ENCODE measurements at places on chromosomes 11 and 22.
A peak's percentile ranks its signal among the peaks of the same experiment; 100 is the strongest.

- DNase-seq, result no peak
These were observed 26.1 kb upstream of the CHRM4 start for GRCh38 chr11:46417711-46418110.

DNA sequence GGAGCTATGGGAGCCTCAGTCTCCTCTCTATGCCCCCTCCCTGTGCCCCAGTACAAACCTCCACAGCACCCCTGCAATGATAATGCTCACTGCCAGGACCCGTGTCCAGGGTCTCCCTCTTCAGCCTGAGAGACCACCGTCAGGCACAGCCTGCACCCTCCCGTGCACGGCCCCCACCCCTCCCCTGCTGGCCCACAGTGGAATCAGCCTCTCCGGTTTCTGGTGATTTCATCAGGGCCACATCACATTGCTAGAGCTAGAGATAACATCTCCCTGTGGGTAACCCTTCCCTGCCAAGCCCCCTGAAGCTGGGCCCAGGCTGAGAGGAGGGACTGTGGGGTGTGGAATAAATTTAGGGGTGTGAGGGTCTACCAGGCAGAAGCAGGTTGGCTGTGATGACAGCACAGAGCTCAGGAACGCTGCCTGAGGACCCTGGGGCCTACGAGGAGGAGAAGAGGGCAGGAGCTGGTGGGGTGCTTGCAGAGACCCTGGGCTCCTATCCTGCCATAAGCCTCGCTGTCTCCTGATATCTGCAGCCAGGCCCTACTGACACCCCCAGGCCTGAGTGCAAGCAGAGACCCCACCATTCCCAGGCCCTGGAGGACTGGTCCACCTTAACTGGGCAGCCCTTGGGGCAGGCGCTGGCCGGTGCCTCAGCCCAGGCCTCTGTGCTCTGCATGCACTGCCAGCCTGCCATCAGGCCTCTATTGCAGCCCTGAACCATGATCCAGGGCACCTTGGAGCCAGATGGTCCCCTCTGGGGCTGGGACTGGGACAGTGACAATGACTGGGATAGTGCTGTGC, at the start of gene KLHDC7B:
KLHDC7B (plus strand) TSS at position 378 of the 804 bp plus-strand sequence; CDS start at position 723, 345 bp downstream.
- no peak for DNase-seq

GRCh38 chr22:46573781-46574437, 36.5 kb upstream of the CELSR1 start:
- DNase-seq, result no peak

DNA sequence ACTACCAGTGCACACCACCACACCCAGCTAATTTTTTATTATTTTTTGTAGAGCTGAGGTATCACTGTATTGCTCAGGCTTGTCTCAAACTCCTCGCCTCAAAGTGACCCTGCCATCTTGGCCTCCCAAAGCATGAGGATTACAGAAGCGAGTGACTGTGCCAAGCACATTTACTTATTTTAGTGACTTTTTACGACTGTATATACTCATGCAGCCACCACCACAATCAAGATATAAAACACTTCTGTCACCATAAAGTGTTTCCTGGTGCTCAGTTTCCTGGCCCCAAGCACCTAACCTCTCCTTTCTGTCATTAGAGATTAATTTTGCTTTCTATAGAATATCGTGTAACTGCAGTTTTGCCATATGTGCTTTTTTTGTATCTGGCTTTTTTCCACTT, 25.9 kb downstream of the ELP4 start:
- DNase-seq, result no peak

DNA sequence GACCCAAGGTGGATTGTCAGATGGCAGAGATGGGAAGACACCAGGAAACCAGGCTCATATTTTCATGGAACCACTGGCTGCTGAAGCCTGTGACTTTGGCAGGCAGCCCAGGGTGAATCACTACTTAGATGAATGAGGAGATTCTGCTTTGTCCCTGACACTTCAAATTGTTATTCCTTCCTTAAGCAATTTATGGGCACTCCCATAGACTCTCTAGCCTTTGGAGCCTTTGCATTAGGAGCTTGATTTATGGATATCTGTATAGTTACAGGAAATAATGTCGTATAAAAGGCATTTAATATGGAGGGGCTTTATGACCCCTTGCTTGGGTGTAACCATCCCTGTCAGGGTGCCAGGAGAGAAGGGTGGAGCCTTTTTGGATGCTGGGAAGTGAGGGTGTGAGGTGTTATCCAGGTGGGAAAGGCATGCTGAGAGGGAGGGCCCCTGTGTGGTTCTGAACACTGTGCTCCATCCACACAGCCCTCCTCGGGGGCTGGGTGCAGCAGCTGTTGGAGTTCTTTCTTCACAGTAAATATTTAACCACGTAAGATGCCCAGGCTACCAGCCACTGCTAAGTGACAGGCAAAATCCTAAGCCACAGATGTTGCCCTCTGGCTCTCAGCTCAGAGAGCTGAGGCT, 35.3 kb downstream of the IL18 start:
- no peak for DNase-seq

GRCh38 chr11:86630229-86630981, 42.0 kb downstream of the ME3 start:
- no peak for DNase-seq

DNA sequence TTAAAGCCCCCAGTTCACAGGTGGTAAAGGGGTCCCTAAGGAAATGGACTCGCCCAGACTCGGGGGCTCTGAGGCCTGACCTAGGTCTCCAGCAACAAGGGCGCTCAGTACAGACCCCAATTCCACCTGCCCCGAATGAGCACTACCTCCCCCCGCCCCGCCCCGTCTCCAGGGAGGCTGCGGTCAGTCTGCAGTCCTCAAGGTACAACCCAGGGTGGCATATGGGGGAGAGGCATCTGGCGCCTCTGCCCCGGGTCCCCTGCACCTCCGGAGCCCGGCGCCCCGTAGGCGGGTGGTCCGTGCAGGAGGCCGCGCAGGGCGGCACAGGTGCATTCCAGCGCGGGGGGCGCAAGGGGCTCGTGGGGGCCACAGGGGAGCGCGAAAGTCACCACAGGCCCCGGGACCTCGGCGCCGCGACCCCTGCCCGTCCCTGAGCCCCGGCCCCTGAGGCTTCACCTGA, 361 bp downstream of the CTSD start:
- no peak for DNase-seq

- DNase-seq, result no peak
These were observed 51.6 kb upstream of the MYEOV start for GRCh38 chr11:69242266-69242920.

DNA sequence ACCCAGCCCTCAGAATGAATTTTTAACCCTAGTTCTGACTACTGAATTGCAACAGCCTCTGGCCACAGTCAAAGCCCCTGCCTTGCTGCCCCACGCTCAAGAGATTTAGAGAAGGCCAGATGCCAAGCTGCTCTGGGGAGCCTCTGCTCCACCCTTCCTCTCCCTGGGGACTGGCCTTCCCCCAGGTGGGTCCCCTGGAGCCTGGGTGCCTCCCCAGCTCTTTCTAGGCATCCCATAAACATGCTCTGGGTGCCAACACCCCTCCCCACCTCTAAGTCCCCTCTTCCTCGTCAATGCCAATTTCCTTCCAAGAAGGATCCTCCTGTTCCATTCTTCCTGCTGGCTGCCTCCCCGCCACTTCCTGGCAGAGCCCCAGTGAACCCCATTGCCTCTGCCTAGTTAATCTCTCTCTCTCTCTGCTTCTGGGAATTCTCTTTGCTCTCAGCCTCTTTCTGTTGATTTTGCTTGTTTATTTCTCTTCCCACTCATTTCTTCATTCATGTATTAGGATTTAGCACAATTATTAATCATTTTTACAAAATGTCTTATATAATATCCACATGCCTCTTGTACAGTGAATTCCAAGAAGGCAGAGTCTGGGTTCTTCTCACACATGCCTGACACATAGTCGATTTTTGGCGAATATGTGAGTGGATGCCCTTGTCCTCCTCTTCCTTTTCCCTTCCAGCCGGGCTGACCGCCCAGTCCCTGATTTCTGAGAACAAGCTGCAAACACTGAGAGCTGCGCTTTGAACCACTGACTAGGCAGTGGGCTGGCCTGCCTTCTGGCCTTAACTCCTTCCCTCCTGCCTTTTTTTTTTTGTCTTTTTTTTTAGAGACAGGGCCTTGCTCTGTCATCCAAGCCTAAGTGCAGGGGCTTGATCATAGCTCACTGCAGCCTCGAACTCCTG, 17.5 kb downstream of the UQCR10 start:
- DNase-seq, result no peak

DNA sequence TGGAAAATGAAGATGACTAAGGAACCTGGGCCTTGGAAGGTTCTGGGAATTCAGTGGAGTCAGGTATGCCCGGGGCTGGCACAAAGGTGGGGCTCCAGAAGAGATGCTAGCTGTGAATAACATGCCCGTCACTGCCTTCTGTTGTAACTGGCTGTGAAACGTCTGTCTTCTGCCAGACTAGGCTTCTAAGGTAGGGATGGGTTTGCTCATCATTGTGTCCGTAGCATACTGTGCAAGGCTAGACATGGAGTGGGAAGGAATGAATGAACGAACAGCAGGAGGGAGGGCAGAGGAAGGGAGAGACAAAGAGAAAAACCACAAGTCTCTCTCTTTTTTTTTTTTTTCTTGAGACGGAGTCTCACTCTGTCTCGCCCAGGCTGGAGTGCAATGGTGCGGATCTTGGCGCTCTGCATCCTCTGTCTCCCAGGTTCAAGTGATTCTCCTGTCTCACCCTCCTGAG, 327.4 kb downstream of the MN1 start:
- DNase-seq, result no peak

GRCh38 chr11:44016546-44017442, 31.0 kb upstream of the ACCSL start:
- no peak for DNase-seq

DNA sequence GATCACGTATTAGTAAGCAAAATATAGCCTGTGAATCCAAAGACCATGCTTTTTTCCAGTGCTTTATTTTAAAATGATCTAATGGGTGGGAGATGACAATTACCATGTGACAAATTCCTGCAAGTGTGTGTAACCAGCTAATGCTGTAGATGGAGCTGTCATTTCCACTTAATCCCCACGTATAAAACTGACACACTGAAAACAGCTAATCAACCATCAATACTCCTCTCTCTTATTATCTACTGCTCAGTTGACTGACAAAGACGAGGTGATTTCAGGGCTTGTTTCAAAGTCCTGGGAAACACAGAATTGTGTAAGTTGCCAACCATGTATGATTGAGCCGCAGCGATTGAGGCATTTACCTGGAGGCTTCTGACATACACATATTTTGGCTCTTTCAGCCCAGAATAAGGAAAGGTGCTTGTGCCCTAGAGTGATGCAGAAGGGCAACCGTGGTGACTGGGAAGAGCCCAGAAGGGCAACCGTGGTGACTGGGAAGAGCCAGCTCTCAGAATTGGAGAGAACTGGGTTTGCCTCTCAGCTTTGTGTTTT, 9.7 kb downstream of the SLN start:
- no peak for DNase-seq

DNA sequence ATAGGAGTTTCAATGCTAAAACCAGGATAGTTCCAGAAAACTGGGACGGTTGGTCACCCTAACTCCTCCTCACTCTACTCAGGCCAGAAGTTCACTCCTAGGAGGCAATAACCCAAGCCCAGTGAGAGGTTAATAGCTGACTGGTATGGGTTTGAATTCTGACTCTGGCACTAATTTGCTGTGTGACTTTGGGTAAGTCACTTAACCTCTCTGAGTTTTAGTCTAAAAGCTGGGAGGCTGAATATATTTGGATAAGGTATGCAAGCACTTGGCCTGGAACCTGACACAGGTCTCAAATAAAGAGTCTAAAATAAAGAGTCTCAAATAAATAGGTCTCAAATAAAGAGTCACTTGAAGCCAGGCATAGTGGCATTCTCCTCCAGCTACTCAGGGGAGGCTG, 6.2 kb upstream of the SEC14L6 start:
- DNase-seq, result no peak

- DNase-seq, result no peak
These were observed 630 bp downstream of the CASP4 start for GRCh38 chr11:104967534-104968354.

GRCh38 chr11:61039916-61040315, 62.4 kb upstream of the CD5 start:
- no peak for DNase-seq

- DNase-seq, result no peak
These were observed 1376.4 kb downstream of the TBC1D22A start for GRCh38 chr22:48138855-48139254.

- no peak for DNase-seq
These were observed 10.9 kb downstream of the CD5 start for GRCh38 chr11:61113201-61113600.

- no peak for DNase-seq
These were observed 314.4 kb downstream of the AASDHPPT start for GRCh38 chr11:106391771-106392420.

DNA sequence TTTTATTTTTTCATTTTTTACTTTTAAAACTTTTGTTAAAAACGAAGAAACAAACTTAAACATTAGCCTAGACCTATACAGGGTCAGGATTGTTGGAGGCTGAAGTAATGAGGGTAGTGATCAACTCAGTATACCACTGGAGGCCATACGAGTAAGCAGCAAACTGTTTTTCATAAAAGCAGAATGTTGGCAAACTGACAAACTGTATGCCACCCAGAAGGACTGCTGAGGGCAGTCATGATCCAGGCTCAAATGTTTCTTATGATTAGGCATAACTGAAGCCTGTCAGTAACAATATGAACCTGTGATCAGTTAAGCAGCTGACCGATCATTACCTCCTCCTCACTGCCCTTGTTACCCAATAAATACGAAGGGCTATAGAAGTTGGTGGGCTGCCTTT, 10.2 kb upstream of the SC5D start:
- no peak for DNase-seq

DNA sequence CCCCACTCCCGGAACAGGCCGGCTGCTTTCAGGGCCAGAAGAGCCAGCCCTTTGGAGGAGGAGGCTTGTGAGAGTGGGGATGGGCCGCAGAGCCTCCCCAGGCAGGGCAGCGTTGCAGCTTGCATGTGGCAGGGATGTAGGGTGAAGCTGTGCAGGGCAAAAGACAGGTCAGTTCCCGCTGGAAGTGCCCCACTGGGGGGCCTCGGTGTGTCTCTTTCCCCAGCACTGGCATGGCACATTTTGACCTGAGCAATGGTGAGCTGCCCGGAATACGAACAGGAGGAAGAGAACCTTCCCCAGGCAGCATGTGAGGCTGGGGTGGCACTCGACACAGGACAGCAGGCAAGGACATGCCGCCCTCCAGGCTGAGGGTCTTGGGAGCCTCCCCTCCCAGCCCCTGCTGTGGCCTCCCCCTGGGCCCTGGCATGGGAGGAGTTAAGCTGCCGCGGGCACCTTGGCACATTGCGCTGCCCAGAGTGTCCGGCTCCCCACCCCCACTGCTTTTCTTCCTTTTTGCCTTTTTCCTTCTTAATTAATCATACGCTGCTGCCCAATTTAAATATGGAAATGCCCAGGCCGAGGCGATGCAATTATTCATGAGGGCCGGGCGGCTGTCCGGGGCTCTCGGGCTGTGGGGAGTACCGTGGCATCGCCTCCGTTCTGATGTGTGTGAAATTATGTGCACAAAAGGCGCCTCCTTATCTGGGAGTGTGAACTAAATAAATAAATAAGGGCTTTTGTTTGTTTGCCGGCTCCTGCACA, 76.0 kb upstream of the WNT7B start:
- no peak for DNase-seq

- no peak for DNase-seq
These were observed 287.6 kb downstream of the CASP12 start for GRCh38 chr11:104610635-104611034.

- no peak for DNase-seq
These were observed 64.6 kb downstream of the PANX1 start for GRCh38 chr11:94193288-94193687.

GRCh38 chr11:66418168-66418985, 2.5 kb upstream of the NPAS4 start:
- peak; percentile 29 for DNase-seq
